ENCODE measurements at places on chromosomes 2 and 18. TPM values are rescaled to one million over a fixed set of nuclear protein-coding genes. Genes with fewer than 3 reads are reported as not detected.

The YPEL5 gene
- 625 TPM for total RNA-seq

The MITD1 gene
- total RNA-seq: 16.2 TPM

The CDH2 gene
- not detected for total RNA-seq

The RBM44 gene
- 3.5 TPM for total RNA-seq

The NIFK gene
- total RNA-seq: 33.1 TPM

The RASGRP3 gene
- 31.5 TPM for total RNA-seq

The SAG gene
- total RNA-seq: 0.21 TPM

The ELOA2 gene
- under 0.01 TPM for total RNA-seq

The EMILIN1 gene
- total RNA-seq: 0.63 TPM

The ZFP36L2 gene
- total RNA-seq: 144 TPM

The CEBPZOS gene
- 19.3 TPM for total RNA-seq

The PTPRN gene
- 1.3 TPM for total RNA-seq

The KIAA2012 gene
- total RNA-seq: not detected

The PFN4 gene
- not detected for total RNA-seq

The UGT1A7 gene
- not detected for total RNA-seq

The LONRF2 gene
- total RNA-seq: 0.10 TPM

The ABCG8 gene
- not detected for total RNA-seq

The SALL3 gene
- total RNA-seq: under 0.01 TPM

The TCF4 gene
- 27.5 TPM for total RNA-seq

The TEKT4 gene
- not detected for total RNA-seq

The SERPINB4 gene
- not detected for total RNA-seq

The PPP1R1C gene
- not detected for total RNA-seq

All from mononuclear cell (primary cell).